ENCODE measurements at places on chromosomes 16 and 17.

- DNase-seq = no peak
Observed at GRCh38 chr17:64385187-64386083, 5.2 kb downstream of the PECAM1 start.

GRCh38 chr16:49827805-49828438, 28.0 kb downstream of the ZNF423 start:
- DNase-seq = no peak

- no peak for DNase-seq
Observed at GRCh38 chr17:9151091-9151490, 129.8 kb downstream of the NTN1 start.

GRCh38 chr16:58116529-58116928, 12.7 kb downstream of the CFAP20 start:
- no peak for DNase-seq
